Activated T-helper 1 cell treated with Interleukin-2 at 50 U/mL for 16 hours (primary cell): ENCODE measurements at places on chromosomes 7 and 10.

GRCh38 chr10:71770255-71770654, 3.1 kb downstream of the VSIR start:
- DNase-seq, result no peak

GRCh38 chr10:125482108-125482507, 200.9 kb downstream of the TEX36 start:
- no peak for DNase-seq

DNA sequence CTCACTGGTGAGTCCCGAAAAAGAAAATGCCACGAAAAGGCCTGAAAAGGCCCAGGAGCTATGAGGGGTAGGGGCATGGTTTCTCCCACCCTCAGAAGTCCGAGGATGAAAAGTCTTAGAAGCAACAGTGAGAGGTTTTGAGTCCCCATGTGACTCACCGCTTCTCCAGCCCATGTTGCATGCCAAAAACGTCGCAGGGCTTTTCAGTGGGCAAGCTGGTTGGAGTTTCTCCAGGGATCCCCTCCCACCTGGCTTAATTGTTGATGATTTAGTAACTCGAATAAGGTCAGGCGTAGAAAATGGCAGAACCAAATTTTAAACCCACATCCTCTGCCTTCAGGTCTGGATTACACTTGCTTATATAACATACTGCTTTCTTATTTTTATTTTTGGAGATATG, 96.3 kb upstream of the ARMC3 start:
- DNase-seq, result no peak

DNA sequence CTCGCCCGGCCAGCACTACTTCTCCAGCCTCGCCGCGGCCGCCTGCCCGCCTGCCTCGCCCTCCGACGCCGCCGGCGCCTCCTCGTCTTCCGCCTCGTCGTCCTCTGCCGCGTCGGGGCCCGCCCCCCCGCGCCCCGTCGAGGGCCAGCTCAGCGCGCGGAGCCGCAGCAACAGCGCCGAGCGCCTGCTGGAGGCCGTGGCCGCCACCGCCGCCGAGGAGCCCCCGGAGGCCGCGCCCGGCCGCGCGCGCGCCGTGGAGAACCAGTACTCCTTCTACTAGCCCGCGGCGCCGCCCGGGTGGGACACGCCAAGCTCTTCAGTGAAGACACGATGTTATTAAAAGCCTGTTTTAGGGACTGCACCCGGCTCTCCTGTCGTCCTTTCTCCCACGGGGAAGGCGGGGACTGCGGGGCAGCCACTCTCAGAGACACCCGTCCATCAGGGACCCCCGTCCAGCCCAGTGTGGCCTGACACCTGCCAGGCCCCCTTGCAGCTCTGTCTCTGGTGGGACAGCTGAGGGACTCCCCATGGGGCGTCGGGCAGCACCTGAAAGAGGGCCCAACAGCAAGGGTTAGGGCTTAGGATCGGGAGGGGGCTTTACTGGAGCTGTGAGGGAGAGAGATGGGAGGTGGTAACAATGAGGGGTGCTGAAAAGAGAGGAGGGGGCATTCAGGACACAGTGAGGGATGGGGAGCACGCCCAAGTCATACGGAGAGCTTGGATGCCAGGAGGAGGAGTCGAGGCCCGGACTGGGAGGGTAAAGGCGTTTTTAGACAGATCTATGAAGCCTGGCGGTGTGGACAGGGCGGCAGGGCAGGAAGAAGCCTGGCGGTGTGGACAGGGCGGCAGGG, 34.7 kb downstream of the SPDYE6 start:
- no peak for DNase-seq

DNA sequence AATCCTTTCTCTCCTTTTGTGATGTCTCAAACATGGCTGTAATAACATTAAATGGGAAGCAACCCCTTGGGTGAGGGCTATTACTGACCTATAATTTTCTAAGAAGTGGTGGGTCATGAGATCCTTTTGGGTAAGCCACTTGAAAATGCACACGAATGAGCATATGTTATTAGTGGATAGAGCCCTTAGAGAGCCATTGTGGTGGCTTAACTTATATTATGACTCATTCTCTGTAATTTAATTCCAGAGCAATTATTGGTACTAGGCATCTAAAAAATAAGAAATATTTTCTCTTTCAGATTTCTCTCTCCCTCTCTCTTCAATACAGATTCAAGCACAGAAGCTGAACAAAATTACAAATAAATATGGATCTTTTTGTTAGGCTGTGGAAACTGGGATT, 1177.4 kb upstream of the PHF14 start:
- no peak for DNase-seq

GRCh38 chr10:9734218-9734617, 1283.5 kb upstream of the CELF2 start:
- no peak for DNase-seq
